HCT116 (cell line): ENCODE measurements at places on chromosomes 1 and 21. TPM values are rescaled to one million over a fixed set of nuclear protein-coding genes. Genes with fewer than 3 reads are reported as not detected.

The FAAH gene
- total RNA-seq = 24.8 TPM

The ZBED6 gene
- total RNA-seq = 26.9 TPM

The OR2T33 gene
- not detected for total RNA-seq

The PGBD5 gene
- total RNA-seq = 0.27 TPM

The LCE1D gene
- not detected for total RNA-seq

The C4BPB gene
- not detected for total RNA-seq

The SH2D2A gene
- 4.8 TPM for total RNA-seq

The SHISAL2A gene
- not detected for total RNA-seq

The SPAG17 gene
- not detected for total RNA-seq

The UQCRHL gene
- 2.5 TPM for total RNA-seq

The HHAT gene
- 2.7 TPM for total RNA-seq

The CHIA gene
- total RNA-seq = not detected

The TMEM82 gene
- not detected for total RNA-seq

The ADGRL4 gene
- total RNA-seq = 0.10 TPM

The AMIGO1 gene
- total RNA-seq = 0.10 TPM

The TRNP1 gene
- 76.9 TPM for total RNA-seq

The TFF3 gene
- total RNA-seq = 0.22 TPM

The VAV3 gene
- total RNA-seq = not detected

The CACNA1S gene
- not detected for total RNA-seq

The ACADM gene
- total RNA-seq = 48.7 TPM

The FABP3 gene
- total RNA-seq = not detected

The LCE2B gene
- not detected for total RNA-seq

The RHBDL2 gene
- not detected for total RNA-seq

The NES gene
- 8.4 TPM for total RNA-seq

The AXDND1 gene
- 2.3 TPM for total RNA-seq

The CAPN2 gene
- 173 TPM for total RNA-seq

The SPRR5 gene
- total RNA-seq = not detected

The ECM1 gene
- total RNA-seq = 2.0 TPM

The KLF17 gene
- not detected for total RNA-seq

The SEC16B gene
- total RNA-seq = 1.2 TPM
